ENCODE measurements at places on chromosomes 4 and X.

GRCh38 chr4:79249881-79250503, 75.9 kb downstream of the NAA11 start:
- no peak for DNase-seq

DNA sequence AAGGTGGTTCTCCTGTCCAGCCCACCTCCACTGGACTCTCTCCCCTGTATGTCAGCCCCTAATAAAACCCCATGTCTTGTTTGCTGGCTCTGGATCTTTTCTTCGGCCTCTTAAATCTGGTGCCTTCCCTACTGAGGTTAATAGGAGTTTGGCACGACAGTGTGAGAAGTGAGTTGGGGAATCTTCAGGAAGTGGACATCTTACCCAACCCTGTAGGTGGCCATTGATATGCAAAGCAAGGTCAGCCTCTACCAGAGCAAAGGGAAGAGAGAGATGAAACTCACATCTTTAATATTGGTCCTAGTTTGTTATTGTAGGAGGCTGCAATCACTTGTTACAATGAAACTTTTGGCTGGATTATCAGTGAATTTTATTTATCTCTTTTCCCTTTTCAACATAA, 111.7 kb downstream of the CHRDL1 start:
- DNase-seq, result no peak

- no peak for DNase-seq
Observed at GRCh38 chr4:121455285-121455684, 74.5 kb upstream of the QRFPR start.

DNA sequence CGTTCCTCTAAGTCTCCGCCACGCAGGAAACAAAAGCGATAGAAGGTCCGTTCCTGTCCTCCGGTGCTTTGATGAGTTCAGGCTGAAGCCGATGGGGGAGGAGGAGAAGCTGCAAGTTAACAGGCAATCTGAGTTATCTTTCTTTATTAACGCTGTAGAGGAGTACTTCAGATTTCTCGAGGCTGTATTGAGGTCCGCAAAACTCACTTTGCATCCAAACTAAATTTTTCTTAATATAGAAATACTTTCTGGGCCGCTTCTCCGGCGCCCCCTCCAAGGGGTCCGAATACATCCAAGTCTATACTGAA, 395 bp upstream of the SOWAHB start:
- no peak for DNase-seq

DNA sequence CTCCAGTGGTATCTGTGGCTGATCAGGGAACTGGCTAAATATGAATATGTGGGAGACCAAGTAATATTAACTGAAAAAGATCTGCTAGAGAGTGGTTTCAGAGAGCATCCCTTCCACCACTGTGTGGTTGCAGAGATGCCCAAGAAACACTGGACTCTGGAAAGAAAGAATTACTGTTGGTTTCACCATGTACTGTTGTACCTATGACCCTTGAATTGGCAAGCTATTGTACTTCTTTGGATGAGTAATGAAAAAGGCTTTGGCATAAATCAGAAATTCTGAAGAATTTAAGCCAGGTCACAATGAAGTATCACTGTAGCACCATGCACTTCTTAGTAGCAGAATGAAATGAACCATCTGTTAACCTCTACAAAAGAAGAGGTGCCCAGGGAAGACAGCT, 134.4 kb upstream of the INTU start:
- DNase-seq, result no peak

- no peak for DNase-seq
Observed at GRCh38 chr4:17309567-17310268, 202.2 kb downstream of the QDPR start.

DNA sequence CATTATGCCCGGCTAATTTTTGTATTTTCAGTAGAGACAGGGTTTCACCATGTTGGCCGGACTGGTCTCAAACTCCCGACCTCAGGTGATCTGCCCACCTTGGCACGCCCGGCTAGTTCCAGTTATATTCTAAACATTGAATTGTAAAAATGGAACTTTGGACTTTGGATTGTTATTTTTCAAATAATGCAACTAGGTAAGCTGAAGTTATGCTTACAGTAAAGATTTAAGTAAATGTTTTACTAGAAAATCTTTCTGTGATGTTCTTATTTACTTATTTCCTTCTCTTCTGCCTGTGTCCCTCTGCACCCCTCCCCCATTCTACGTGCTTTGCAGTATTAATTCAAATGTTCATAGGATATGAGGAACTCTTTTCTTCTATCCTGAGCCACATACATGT, 26.1 kb downstream of the GK start:
- DNase-seq, result no peak

DNA sequence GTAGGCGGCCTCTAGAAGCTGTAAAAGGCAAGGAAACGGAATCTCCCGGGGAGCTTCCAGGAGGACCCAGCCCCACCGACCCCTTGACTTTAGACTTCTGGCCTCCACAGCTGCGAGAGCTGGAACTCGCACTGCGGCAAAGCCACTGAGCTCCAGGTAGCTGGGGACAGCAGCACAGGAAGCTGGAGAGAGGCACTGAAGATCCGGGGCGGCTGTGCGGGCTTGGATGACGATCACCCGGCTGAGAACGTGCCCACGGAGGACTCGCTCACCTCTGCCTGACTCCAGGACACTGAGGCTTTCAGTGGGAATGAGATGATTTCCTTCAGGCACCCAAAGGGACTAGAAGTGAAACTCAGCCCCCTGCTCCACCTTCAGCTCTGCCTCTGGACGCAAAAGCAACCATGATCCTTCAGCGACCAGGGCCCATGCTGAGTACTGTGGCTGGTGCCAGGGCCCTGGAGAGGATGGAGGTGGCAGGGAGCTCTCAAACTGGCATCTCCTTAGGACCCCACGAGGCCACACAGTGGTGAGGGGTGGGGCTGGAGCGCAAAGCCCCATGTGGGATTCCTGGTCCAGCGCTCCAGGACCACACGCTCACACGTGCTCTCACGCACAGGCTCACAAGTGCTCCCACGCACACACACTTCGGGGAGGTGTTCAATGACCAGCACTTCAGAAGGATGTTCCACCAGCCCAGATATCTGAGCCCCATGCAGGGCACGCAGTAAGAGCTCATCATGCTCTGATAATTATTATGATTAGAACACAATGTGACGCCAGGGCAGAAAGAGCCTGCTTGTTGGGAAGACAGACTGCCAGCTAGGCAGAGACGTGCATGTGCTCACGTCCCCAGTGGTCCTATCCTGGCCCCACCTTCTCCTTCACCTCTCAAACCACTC, 47.2 kb downstream of the ADRA2C start:
- DNase-seq, result no peak

- DNase-seq, result no peak
Observed at GRCh38 chr4:65893271-65893670, 223.0 kb upstream of the EPHA5 start.

Data from stimulated activated CD4-positive, alpha-beta T cell treated with anti-CD3 and anti-CD28 coated beads, TNF-alpha, amount 100 ng/mL, for 48 hours (primary cell).